ENCODE measurements at places on chromosomes 5 and 9.

- DNase-seq = no peak
Observed at GRCh38 chr5:14431534-14431933, 150.1 kb upstream of the OTULINL start.

DNA sequence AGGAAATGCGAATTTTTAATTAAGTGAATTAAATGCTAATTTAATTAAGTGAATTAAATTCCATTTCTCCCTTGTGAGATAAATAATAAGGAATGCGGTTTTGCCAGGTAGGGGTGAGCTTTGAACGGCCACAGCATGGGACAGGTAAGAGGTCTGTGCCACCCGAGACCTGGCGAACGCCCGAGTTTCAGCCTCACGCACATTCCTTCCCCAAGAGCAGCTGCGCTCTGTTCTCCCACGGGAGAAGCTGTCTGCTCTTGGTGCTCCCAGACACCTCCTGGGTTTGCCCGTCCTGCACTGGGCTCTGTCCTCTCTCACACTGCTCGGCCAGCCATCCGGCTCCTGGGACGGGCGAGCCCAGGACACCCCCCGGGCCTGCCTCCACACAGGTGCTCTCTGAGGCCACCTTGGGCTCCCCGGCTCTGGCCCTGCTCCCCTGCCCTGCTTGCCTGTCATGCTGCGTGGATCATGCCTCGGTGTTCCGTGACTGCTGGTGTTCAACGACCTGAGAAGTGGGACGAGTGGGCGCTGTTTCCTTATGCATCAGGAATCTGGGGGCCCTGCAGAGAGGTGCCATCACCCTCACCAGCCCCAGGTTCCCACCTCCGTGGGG lies 13.7 kb upstream of the CAMSAP1 start:
- DNase-seq = no peak

DNA sequence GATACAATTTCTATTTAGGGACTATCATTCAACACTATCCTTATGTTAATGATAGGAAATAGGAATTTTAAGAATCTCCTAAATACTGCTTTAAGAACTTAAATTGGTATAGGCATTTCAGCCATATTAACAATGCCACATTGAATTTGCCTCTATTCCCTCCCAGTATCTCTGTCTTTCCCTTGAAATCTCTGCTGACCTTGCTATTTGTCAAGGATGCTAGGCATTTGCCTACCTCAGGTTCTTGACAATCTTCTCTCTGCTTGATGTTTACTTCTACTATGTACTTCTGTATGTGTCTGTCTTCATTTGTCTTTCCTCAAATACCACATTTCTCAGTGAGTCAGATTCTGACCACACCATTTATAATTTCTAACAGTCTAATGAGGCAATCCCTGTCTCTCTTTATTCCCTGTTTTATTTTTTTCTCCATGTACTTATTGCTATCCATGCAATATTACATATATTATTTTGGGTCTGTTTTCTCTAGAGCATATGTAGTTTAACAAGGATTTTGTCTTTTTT lies 1461.4 kb upstream of the CDH9 start:
- no peak for DNase-seq

DNA sequence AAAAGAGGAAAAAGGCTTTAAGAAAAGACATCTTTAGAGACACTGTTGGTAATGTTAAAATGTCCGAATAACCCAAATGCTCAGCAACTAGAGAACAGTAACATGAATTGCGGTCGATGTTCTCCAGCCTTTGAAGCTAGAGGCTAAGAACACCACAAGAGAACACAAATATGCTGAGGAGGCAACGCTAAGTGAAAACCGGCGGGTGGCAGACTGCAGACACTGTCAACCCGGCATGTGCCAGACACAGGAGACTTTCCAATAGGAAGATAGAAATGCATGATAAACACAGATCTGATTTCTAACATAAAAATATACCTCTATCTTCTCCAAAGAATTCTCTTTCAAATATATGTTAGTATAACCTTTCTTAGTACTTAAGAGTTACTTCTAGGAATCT lies 18.4 kb upstream of the DDX41 start:
- DNase-seq = no peak

GRCh38 chr5:170327168-170327567 lies 29.6 kb upstream of the LCP2 start:
- DNase-seq = no peak

GRCh38 chr5:68140763-68141162 lies 74.8 kb upstream of the PIK3R1 start:
- no peak for DNase-seq

DNA sequence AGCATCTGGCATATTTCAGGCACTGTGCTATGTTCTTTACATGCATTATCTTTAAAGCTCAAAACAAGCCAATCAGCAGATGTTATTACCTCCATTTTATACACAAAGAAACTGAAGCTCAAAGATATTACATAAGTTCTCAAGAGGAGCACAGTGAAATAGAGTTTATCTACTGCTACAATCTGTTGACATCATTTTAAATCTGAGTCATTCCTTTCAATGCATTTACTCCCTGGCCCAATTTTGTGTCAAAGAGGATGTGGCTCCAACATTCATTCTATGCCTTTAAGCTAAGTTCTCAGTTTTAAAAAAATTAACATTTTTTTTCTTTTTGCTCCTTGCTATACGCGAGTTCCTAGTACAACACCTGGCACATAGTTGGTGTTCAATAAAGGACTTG lies 486.3 kb upstream of the ZNF462 start:
- DNase-seq = no peak

GRCh38 chr5:106959387-106959786 lies 711.4 kb downstream of the EFNA5 start:
- no peak for DNase-seq

GRCh38 chr5:34586117-34586885 lies 69.8 kb upstream of the RAI14 start:
- no peak for DNase-seq

- DNase-seq = no peak
Observed at GRCh38 chr9:134961331-134962064, 43.8 kb upstream of the FCN1 start.

- DNase-seq = no peak
Observed at GRCh38 chr5:110957934-110958333, 113.6 kb upstream of the TSLP start.

DNA sequence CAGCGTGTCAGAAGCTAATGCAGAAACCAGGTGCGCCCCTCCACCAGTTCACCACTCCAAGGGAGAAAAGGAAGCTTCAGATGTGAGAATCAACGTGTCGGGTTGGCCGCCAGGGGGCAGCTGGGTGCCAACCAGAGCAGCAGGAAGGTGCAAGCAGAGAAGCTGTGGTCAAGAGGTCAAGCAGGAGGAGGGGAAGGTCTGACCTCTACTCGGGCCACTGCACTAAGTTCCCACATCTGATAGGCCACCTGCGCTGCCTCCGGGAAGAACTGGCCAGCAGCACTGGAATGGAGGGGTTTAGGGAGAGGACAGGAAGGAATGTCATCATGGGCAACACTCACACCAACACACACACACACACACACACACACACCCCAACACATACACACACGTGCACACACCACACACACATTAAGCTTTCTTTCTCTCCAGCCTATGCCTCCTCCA lies 31.4 kb downstream of the ANXA6 start:
- DNase-seq = peak; percentile 29

DNA sequence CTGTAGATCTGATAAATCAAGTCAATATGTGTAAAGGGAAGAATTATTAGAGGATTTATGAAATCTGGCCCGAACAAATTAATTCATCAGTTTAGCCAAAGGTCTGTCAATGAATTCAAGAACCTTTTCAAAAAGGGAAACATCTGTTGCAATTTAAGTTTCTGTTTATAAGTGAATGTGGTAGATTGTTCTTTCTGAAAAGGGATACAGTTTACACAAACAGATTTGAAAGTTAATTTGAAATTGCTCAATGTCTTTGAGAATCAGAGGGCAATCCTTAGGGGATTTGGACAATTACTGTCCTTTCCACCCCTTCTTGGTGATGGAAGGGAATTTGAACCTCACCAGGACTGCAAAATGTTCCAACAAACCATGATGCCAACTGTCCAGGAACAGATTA lies 29.7 kb upstream of the ERCC6L2 start:
- DNase-seq = no peak

DNA sequence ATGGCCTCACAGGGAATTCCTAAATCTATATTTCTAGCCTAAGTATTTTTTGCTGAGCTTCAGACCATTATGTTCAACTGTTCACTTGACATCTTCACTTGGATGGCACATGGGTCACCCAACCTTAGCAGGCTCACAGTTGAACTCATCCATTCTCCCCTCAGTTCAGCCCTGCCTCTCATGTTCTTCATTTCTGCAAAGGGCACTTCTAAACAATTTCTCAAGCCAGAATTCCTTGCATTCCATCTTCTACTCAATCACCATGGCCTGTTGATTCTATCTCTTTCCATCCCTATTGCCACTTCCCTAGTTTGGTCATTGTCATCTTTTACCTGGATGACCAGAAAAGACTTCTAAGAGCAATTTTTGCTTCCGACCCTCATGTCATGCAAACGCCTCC lies 7.3 kb upstream of the RGS3 start:
- no peak for DNase-seq

DNA sequence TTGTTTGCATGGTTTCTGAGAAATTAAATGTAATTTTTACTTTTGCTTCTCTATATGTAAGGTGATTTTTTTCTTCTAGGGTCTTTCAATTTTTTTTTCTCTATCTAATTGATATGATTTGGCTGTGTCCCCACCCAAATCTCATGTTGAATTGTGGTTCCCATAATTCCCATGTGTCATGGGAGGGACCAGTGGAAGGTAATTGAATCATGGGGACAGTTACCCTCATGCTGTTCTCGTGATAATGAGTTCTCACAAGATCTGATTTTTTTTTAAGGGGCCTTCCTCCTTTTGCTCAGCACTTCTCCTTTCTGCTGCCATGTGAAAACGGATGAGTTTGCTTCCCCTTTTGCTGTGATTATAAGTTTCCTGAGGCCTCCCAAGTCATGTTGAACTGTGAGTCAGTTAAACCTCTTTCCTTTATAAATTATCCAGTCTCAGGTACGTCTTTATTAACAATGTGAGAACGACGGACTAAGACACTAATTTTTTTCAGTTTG lies 150.8 kb downstream of the MTRR start:
- DNase-seq = no peak

DNA sequence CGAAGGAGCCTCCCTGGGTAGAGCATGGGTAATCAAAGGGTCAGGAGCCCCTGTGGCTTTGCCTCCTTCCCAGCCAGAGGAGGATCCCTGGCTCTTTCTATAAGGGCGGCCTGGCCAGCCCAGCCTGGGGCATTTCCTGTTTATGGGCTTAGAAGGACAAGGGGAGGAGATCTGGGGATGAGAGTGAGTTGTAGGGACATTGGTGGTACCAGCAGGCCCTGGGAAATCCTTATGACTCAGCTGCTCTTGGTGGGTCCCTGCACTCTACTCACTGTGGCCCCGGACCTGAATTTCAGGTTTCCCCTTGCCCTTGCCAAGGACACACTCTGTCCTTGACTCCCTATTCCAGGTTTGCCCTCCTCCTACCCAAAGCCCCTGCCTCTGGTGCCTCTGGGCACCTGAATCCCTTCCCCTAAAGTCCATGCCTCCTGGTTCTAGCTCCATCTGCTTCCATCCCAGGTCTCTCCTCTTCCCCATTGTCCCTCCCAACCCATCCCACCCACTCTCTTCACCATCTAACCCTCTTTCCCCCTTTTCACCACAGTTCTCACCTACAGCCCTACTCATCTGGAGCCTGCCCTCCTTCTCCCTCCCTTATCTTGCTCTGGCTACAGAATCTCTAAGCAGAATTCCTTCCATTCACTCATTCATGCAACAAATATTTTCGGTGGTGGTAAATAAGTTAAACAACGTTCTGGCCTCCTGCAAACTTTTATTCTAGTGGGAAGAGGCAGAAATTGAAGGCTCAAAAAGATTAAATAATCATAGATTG lies 34.9 kb downstream of the PCDH1 start:
- no peak for DNase-seq

DNA sequence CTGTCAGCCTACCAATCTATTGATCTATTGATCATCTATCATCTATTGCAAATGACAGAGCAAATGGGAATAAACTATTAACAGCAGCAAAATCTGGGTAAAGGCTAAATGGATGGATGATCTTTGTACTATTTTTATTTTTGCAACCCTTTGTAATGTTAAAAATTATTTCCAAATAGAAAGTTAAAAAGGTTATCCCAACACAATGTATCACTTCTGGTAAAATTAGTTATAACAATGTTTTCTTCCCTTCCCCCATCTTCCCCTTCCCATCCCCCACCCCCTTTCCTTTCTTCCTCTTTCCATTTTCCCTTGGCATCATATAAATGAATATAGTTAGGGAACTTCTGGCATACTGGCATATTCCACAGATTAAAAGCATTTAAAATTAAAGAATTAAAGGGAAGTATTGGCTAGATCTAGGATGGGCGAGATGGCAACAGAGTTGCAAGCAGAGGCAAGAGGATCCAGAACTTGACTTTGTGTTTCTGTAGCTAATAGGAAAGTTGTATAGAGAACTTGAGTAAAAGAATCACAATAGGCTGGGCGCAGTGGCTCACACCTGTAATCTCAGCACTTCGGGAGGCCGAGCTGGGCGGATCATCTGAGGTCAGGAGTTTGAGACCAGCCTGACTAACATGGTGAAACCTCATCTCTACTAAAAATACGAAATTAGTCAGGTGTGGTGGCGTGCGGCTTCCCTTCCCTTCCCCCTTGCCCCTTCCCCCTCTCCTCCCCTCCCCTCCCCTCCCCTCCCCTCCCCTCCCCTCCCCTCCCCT lies 66.6 kb upstream of the TAF11L2 start:
- DNase-seq = no peak

- DNase-seq = no peak
Observed at GRCh38 chr5:144024545-144024944, 145.9 kb downstream of the YIPF5 start.

GRCh38 chr5:3023656-3024055 lies 272.2 kb upstream of the IRX2 start:
- no peak for DNase-seq

DNA sequence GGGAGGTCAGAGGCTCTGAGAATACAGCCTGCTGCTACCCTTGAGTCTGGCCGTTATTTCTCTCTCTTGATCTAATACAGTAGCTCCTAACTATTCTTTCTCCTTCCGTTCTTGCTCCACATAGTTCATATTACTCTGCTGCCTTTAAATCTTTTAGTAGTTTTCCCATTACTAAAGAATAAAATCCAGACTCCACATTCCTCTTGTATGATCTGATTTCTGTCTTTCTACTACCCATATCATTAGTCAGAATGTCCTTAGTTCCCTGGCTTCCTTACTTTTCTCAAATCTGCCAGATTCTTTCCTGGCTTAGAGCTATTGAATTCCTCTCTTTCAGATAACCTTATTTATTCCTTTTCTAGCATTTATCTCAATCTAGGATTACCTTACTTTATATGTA lies 40.0 kb downstream of the MARCHF6 start:
- DNase-seq = no peak

- no peak for DNase-seq
Observed at GRCh38 chr5:39055768-39056398, 18.3 kb downstream of the RICTOR start.

GRCh38 chr5:101720033-101720432 lies 576.1 kb downstream of the SLCO4C1 start:
- no peak for DNase-seq

- DNase-seq = no peak
Observed at GRCh38 chr5:77170-77501, 14.8 kb upstream of the PLEKHG4B start.

DNA sequence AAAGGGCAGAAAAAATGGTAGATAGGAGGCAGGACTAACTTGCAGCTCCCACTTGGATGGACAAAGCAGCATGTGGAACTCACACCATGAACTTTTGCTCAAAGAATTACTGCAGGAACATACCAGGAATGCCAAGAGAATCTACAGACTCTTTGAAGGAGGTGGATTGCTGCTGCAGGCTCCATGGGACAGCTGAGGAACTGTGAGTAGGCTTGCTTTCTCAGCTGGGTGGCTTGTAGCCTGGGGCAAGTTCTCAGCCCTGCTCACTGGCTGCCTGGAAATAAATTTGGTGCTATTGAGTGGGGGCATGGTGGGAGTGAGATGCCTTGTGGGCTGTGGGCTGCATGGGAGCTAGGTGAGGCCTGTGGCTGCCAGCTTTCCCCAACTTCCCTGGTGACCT lies 574.5 kb downstream of the PRELID2 start:
- no peak for DNase-seq

All from stimulated activated CD8-positive, alpha-beta memory T cell treated with anti-CD3 and anti-CD28 coated beads, Interleukin-7, amount 100 ng/mL, for 24 hours (primary cell).